ENCODE measurements at places on chromosomes 11 and 22.

GRCh38 chr11:96622026-96622634 lies 232.3 kb downstream of the JRKL start:
- no peak for DNase-seq

DNA sequence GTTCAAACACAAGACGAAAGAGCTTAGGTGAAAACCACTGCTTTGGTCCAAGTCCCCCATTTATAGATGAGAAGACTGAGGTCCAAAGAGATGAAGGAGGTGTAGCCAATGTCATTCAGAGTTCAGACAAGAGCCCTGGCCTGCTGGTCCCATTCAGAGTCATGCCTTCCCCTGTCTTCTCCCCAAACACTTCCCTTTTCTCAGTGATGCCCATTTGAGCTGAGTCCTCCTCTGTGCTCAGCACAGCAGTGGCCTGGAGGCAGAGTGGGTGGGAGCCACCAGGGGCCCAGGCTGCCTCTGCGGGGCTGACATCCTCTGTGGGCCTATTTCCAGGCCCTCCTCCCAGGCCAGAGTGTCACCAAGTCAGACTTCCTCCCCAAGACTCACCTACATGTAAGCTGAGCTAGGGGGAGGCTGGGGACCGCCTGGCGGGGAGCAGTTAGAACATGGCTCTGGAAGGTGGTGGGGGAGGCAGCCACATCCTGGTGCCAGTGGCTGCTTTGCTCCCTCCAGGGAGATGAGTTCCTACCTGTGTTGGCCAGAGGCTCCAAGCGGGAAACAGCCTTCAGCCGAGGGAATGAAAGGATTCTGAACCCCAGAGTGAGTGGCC lies 22.4 kb upstream of the LRRC10B start:
- DNase-seq, result no peak

GRCh38 chr11:14393129-14393528 lies 34.1 kb upstream of the RRAS2 start:
- no peak for DNase-seq

DNA sequence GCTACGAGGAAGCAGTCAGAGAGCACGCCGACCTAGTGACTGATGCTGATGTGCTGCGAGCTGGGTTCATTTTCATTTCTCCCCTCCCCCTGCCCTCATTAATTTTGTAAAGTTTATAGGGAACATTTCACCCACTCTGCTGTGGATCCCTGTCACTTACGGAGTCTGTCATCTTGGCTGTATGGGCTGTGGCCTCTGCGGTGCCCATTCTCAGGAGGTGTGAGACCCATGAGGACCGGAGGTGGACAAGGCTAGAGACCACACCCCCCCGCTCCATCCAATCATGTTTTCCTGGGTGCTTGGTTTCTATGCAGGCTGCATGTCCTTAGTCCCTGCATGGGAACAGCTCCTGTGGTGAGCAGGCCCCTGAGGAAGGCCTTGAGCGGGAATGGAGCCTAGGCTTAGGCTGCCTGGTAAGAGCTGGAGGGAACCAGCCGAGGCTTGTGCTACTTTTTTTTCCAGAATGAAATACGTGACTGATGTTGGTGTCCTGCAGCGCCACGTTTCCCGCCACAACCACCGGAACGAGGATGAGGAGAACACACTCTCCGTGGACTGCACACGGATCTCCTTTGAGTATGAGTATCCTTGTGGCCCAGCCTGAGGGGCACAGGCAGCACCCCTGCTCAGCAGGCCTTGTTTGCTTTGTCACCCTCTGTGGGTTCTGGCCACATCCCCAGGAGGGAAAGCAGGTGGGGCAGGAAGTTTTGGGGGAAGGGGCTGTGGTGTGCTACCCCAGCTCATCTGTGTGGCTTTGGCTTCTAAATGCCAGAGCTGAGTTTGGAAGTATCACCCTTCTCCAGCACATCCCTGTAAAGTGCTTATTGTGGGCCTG lies 19.1 kb downstream of the CLDN5 start:
- no peak for DNase-seq

- no peak for DNase-seq
These were observed 403.6 kb downstream of the MN1 start for GRCh38 chr22:27397954-27398342.

DNA sequence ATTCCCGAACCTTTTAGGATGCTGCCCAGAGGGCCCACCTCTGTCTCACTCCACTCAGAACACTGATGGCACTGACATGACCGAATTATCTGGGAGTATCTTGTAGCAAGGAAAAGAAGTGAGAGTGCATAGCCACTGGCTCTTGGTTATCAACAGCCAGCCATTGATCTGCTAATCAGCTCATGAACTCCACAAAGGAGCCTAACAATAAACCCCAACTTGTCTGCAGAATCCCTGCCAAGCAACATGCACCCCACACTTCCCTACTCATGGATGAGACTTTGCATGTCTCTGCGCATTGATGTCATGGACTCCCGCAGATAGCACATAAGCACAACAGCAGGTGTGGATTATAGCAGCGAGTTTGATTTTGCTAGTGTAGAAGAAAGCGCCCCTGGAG lies 1538.9 kb upstream of the RAG2 start:
- DNase-seq, result no peak

GRCh38 chr22:50014053-50014501 lies 1.5 kb upstream of the IL17REL start:
- DNase-seq, result no peak

- DNase-seq, result no peak
These were observed 56.2 kb downstream of the SOX6 start for GRCh38 chr11:16299884-16300782.

DNA sequence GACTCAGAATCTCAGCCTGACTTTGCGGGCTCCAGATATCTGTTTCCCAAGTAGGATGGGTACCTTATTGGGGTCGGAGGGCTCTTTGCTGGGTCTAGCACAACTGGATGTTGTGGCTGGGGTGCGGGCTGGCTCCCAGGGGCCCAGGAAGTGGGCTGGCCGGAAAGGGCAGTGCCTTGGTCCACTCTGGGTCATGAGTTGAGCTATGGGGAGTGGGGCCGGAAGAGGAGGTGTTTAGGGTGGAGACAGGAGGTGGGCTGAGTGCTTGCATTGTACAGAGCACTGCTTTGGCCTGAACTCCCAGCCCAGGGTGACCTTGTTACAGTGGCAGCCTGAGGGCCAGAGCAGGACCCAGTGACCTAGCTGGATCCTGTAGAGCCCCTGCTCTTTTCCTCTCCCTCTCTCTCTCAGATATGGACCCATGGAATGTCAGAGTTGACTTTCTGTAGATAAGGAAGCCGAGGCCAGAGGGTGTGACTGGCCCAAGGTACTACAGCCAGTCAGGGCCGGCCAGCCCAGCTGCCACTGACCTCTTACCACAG lies 13.2 kb downstream of the PHLDB1 start:
- DNase-seq, result no peak

DNA sequence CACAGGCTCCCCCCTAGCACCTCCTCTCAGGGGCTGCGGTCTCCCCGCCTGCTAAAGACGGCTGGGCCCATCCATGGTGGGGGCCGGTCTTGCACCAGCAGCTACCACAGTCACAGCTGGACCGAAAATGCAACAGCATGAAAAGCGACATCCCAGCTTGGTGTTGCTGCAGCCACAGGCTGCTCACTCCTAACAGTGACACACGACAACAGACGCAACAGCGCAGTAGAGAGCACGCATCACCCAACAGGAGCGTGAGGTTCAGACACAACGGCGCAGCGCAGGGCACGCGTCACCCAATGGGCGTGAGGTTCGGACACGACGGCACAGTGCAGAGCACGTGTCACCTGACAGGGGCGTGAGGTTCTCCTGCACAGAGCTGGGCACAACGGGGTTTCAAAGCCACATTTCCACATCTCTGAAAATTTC lies 24.1 kb downstream of the TOLLIP start:
- no peak for DNase-seq

DNA sequence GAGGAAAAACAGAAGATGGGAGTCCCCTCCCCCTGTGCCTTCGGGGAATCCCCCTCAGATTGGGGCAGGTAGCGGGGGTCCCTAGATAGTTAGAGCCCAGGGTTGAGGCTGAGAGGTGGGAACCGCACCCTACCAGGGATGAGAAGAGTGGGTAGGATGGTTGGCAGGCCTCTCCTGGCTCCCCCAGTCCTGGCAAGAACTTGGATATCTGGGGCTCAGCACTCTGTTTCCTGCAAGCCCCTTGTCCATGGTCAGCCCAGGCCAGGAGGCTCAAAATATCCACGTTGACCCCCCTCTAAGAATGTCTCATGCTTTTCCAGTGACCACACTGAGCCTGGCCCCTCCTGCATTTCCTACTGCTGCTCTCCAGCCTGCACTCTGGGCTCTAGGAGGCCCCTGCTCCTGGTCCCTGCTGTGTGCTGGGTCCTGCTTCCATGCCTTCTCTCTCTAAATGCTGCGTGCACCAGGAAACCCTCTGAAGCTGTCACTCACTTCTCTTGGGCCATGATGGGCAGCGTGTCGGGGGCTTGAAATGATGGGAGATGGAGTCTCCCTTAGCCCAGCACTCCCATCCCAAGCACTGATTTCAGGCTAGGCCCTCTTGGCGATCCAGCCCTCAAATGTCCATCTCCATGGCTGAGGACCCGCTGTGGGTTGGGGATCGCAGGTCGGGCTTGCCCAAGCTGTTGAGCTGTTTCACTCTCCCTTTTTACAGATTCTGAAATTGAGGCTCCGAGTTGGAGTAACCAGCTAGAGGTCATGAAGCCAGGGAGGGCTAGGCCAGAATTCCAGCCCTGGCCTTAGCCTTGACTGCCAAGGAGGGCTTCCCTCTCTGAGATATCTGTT lies 2.0 kb downstream of the MAP3K11 start:
- no peak for DNase-seq

DNA sequence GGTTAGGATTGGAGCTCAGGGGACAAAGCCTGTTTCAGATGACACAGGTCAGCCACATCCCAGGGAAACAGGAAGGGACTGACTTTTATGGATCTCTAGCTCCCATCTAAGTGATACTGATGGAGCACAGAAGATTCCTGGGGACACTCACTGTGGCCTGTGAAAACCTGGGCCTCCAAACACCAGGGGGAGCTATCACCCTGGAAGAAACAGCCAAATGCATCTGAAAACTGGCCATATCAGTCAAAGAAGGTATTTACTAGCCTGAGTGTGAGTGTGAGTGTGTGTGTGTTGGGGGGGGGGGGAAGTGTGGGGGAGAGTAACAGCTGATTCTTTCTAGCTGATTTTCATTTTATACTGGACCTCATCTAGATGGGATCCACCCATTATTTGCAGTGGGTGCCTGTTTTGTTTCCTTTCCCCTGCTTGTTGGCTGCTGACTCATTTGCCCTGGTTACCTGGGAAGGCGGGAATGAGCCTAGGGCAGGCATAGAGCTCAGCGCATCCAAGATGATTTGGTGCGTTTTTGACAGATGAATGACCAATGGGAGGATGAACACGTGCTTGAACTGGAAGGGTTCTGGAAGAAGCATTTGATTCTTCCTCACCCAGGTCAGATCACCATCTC lies 284.0 kb downstream of the KIRREL3 start:
- no peak for DNase-seq

DNA sequence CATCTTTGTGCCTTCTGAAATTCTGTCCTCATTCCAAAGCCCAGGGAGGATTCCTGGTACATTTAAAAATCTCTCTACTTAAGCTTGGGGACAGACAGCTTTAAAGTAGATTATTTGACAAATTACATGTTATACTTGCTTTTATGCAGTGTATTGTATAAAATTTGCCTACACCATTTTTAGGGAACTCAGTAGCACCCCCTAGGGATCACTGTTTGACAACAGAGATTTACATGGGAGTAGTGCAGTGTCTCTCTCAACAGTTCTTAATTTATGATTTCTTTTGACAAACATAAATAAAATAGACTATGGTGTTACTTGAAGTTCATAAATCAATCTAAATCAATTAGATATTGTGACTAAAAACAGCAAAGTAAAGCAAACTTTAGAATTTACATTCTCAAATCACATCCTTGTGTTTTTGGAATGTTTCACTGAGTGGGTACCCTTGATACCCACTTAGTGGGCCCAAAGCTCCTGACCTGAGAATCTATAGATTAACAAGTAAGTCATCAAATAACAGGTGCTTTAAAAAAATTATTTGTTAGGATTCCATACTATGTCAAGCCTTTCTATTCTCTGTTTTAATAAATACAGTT lies 428.8 kb downstream of the DYNC2H1 start:
- DNase-seq, result no peak
